ENCODE measurements at places on chromosomes 13 and 19.

GRCh38 chr13:95136638-95137037, 164.6 kb downstream of the ABCC4 start:
- DNase-seq, result no peak

DNA sequence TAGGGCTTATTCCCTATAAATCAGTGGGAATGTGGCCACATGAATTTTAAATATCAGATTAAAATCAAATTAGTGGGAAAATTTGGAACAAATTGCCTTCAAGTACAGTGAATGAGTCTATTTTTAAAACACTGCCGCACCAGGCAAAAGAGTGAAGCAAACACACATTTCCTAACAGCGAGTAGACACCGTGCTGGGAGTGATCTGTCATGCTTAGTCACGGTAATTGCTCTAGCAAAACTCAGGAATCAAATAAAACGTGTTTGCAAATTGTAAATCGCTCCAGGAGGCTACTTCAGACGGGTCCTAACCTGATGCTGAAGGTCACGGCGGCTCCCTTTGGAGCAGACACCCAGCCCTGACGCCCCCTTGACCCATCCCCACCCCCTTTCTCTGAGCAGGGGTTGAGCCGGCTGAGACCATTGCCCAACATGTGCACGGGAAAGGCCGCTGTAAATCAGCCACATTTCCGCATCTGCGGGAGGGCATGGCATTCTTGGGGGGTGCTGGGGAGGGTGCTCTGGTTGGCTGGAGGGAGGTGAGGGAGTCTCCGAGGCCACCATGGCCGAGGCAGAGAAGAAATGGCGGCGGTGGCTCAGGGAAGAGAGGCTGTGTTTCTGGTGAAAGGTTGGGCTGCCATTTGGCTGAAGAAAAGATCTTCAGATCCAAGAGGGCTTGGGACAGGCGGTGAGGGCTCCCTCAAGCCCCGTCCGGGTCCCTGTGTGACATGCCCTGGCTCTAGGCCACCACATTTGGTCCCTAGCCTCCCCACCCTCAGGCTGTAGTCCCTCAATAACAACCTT, 8.9 kb downstream of the CEBPA start:
- no peak for DNase-seq

GRCh38 chr13:37375724-37376123, 222.8 kb downstream of the POSTN start:
- DNase-seq, result no peak

DNA sequence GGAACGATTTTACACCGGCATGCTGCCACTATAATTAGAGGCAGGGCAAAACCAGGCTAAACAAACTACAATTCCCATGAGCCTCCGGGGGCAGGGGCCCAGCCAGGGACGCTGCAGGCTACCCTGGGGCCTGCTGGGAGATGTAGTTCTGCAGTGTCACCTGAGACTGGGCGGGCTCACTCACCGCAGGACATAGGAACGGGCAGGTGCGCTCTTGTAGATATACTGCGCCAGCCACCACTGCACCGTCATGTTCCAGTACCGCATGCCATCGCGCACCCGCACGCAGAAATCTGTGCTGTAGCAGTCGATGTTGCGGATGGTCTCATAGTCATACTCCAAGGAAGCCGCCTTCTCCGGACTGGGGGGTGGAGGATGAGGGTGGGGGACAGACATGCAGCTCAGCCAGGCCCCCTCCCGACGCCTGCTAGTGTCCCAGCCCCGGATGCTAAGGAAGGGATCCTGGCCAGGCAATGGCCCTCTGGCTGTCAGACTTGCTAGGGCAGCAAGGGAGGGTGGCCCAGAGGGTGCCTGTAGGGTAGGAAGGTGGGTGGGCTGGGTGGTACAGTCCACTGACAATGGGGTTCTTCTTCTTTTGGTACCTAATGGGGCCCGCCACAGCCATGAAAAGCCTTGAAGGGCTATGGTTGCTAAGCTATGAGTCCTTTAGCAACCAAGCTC, 5.8 kb upstream of the TMC4 start:
- no peak for DNase-seq

DNA sequence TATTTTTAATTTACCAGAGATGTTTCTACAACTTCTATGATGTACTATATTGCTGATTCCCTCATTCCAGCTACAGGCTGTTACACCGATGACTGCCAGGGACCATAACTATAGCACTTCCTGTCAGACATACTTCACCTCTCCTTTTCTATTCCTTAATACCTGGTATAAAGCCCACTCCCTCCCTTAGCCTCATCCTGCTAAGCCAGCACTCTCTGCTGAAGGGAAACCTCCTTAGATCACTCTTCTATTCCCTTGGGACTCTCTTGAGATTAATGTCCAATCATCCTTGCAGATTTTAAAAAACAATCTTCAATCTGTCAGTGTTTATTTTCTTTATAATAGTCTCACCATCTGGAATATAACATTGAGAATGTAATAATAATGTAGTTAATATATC, 127.9 kb downstream of the DIAPH3 start:
- no peak for DNase-seq

GRCh38 chr13:106184790-106185189, 350.7 kb downstream of the EFNB2 start:
- no peak for DNase-seq
